ENCODE measurements at places on chromosomes 3 and 15. TPM values are rescaled to one million over a fixed set of nuclear protein-coding genes. Genes with fewer than 3 reads are reported as not detected.

KY gene
- not detected for total RNA-seq

EEF1AKMT4 gene
- 3.8 TPM for total RNA-seq

GRCh38 chr15:90930861-90931574, 1.3 kb downstream of the HDDC3 start:
- H3K27me3 ChIP-seq: no peaks in the 10 kb centered on the region
- DNase-seq: no peak
- H3K27ac ChIP-seq: peak overlapping the region; percentile 54
- peak overlapping the region; percentile 93 for H3K4me3 ChIP-seq
- peaks cover 19% of the 10 kb centered on the region for H3K4me1 ChIP-seq

PARP6 gene
- 127 TPM for total RNA-seq

TM4SF4 gene
- total RNA-seq: 0.34 TPM

SPPL2A gene
- 58.9 TPM for total RNA-seq

PPP1R14D gene
- 1.7 TPM for total RNA-seq

DNA sequence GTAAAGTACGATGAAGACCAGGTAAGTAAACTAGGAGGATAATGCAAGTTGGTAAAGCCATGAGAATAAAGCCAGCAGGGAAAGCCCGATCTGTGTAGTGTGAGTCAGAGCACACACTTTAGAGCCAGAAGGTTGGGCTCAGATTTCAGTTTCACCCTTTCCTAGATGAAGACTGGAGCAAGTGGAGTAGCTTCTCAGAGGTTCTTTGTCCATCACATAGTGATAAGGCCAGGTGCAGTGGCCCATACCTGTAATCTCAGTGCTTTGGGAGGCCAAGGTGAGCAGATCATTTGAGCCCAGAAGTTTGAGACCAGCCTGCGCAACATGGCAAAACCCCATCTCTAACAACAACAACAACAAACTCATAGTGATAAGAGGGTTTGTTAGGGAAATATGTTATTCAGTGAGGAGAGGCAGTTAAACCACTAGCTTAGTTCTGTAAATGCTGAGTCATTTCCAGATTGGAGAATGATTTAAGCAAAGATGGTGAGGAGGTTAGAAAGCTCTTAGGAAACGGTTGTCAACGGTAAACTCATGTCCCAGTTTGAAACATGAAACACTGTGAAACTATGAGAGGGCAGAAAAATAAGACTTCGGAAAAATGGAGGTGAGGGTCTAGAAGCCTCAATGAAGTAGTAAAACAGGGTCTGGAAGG, 39.0 kb downstream of the IL12A start:
- no peaks in the 10 kb centered on the region for H3K4me1 ChIP-seq
- no peaks in the 10 kb centered on the region for H3K27me3 ChIP-seq
- no peak overlapping the region for H3K4me3 ChIP-seq
- no peak overlapping the region for H3K27ac ChIP-seq
- H3K36me3 ChIP-seq: no peaks in the 10 kb centered on the region
- no peak for DNase-seq

RHCG gene
- 0.16 TPM for total RNA-seq

DNA sequence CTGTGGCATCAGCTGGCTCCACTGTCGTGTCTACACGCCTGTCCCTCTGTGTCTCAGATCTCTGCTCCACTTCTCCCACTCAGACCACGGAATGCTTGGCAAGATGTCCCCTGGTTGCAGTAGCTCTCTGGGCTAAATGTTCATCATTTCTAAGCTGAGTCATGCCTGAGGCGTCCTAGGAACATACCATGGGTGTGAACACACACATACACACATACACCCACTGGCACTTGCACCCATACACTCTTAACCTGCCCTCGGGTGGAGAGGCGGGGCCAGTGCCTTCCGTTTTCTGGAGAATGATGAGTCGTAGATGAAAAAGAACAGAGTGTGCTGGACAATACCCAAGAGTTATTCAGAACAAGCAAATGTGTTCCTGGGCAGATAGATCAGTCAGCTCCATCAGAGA, 72.4 kb downstream of the SENP2 start:
- DNase-seq: no peak
- H3K36me3 ChIP-seq: peaks cover 40% of the 10 kb centered on the region
- no peaks in the 10 kb centered on the region for H3K27me3 ChIP-seq
- no peak overlapping the region for H3K27ac ChIP-seq
- H3K4me3 ChIP-seq: no peak overlapping the region

RGMA gene
- total RNA-seq: 24.3 TPM

DNA sequence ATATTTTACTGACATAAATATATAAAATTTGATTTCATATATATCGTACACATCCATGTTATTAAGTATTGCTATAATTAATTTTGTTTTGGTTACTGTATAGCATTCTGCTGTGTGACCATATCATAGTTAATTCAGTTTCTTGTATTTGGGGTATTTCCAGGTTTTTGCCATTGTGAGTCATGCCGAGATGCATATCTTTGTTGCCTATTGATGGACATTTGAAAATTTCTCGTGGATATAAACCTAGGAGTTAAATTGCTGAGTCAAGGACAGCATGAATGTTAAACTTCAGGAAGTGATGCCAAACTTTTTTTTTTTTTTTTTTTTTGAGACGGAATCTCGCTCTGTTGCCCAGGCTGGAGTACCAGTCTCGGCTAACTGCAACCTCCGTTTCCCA, 33.7 kb upstream of the GPR171 start:
- H3K27ac ChIP-seq: no peak overlapping the region
- peaks cover 3% of the 10 kb centered on the region for H3K4me1 ChIP-seq
- no peaks in the 10 kb centered on the region for H3K27me3 ChIP-seq
- DNase-seq: no peak
- peaks cover 8% of the 10 kb centered on the region for H3K36me3 ChIP-seq
- H3K4me3 ChIP-seq: no peak overlapping the region

DNA sequence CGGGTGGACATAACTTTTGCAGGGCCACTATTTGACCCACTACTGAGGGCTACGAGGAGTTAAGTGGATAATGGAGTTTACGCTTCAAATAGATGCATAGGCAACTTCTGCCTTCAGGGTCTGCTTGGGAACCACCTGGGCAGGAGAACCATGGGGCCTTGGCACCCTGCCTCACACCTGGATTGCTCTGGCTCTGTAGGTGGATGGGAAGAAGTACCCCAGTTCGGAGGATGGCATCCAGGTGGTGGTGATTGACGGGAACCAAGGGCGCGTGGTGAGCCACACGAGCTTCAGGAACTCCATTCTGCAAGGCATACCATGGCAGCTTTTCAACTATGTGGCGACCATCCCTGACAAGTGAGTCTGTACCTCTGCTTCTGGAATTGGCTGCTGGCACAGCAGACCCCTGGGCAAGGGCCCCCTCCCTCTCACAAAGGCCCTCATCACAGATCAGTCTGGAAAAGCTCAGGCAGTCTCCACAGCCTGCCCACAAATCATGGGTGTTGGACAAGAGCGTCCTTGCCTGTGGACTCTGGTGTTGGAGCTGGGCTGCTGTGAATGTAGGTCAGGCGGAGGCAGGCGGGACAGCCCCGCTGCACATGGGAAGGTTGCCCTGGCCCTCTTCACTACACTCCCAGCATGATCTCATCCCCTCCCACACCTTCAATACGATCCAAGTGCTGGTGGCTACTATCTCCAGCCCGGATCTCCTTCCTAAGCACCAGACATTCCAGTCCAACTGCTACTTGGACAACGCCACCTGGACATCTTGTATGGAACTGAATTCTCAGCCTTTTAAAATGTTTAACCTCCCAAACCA, 46.7 kb downstream of the MESD start:
- H3K36me3 ChIP-seq: peaks cover 32% of the 10 kb centered on the region
- no peak overlapping the region for H3K27ac ChIP-seq
- H3K4me1 ChIP-seq: peaks cover 14% of the 10 kb centered on the region
- DNase-seq: no peak
- H3K4me3 ChIP-seq: no peak overlapping the region

C3orf22 gene
- not detected for total RNA-seq

SLC33A1 gene
- 22.3 TPM for total RNA-seq

DNA sequence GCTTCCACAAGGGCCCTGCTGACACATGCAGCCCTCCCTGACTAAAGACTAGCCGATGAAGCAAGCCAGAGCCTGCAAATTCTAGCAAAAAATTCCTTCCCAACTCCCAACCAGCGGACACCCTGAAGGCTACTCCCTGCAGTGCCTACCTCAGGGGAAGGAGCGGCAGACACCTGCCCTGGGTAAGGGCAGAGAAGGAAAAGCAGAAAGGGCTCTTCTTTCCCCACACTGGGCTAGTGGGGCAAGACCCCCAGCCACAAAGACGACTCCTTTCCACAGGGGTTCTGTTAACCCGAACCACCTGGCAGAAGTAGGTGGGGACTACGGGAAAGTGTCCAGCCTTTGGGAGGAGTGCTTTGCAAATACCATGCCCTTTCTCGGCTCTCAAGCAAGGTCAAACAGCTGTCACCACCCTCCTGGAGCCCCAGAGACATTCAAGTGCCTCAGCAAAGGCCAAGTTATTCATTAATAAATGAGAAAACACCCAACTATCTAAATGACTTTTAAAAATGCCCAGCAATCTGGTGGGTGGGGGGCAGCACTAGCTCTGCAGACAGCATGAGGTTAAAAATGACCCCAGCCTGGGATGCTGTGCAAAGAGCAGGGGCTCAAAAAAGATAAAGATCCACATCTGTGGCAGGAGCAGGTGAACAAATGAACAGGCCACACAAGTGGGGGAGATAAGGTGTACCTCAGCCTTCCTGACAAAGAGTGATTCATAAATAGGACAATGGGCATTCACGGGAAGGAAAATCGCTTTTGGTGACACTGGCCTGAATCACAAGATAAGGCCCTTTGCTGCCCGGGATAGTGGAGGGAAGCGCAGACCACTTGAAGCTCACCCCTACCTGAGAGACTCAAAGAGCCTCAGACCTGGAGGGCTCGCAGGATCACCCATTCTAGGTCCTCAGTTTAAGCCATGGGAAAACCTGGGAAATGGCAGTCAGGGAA, 33.0 kb downstream of the CCDC12 start:
- H3K4me1 ChIP-seq: peaks cover 49% of the 10 kb centered on the region
- H3K27ac ChIP-seq: peak overlapping the region; percentile 5
- no peak for DNase-seq
- peaks cover 25% of the 10 kb centered on the region for H3K36me3 ChIP-seq
- H3K27me3 ChIP-seq: no peaks in the 10 kb centered on the region

GRCh38 chr3:142035308-142035922, 113.9 kb downstream of the TFDP2 start:
- H3K4me3 ChIP-seq: no peak overlapping the region
- peaks cover 2% of the 10 kb centered on the region for H3K36me3 ChIP-seq
- H3K27me3 ChIP-seq: no peaks in the 10 kb centered on the region
- no peaks in the 10 kb centered on the region for H3K4me1 ChIP-seq
- DNase-seq: no peak
- H3K27ac ChIP-seq: no peak overlapping the region

CPEB1 gene
- 0.69 TPM for total RNA-seq

KNSTRN gene
- 34.6 TPM for total RNA-seq

DNA sequence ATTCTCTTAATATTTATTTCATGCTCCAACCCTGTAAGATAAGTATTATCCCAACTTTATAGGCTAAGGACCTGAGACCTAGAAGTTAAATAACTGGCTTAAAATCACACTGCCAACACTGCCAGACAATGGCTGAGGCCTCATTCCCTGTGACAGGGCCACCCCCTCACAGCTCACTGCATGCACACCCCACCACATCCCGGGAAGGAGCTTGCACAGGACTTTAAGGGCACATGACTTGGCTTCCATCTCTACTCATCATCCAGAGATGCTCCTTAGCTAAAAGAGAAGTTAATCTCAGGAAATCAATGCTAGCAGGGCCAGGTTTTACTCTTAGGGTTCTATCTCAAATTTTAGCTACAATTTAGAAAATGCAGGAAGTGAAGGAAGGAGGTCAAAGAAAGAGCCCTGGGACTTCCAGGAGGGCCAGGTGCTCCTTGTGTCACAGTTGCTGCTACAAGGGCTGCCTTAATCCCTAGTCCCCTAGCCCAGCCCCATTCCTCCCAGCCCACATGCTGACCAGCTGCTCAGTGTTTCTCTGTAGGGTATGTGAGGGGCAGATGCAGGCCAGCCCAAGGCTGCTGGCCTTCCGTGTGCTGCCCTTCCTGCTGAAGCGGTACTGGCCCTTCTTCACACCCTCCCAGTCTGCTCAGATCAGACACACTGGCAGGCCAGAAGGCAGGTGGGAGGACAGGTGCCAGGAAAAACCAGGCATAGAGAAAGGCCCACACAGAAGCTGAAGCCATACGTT, 53.5 kb downstream of the WWTR1 start:
- no peak for DNase-seq
- H3K27me3 ChIP-seq: no peaks in the 10 kb centered on the region
- peaks cover 67% of the 10 kb centered on the region for H3K4me1 ChIP-seq
- H3K27ac ChIP-seq: peak overlapping the region; percentile 95
- H3K4me3 ChIP-seq: no peak overlapping the region
- peaks cover 10% of the 10 kb centered on the region for H3K36me3 ChIP-seq

GRCh38 chr15:48244921-48245320, 38.8 kb downstream of the SLC12A1 start:
- H3K4me3 ChIP-seq: no peak overlapping the region
- H3K4me1 ChIP-seq: no peaks in the 10 kb centered on the region
- H3K27ac ChIP-seq: no peak overlapping the region
- no peaks in the 10 kb centered on the region for H3K36me3 ChIP-seq

- H3K36me3 ChIP-seq: no peaks in the 10 kb centered on the region
- H3K27me3 ChIP-seq: no peaks in the 10 kb centered on the region
Observed at GRCh38 chr15:66594344-66594743, 28.5 kb upstream of the LCTL start.

C3orf20 gene
- 0.09 TPM for total RNA-seq

CKMT1B gene
- 0.44 TPM for total RNA-seq

SLC22A14 gene
- total RNA-seq: 0.20 TPM

WNT5A gene
- 59.0 TPM for total RNA-seq

- DNase-seq: no peak
- H3K27ac ChIP-seq: no peak overlapping the region
- no peak overlapping the region for H3K4me3 ChIP-seq
- H3K36me3 ChIP-seq: peaks cover 57% of the 10 kb centered on the region
- H3K4me1 ChIP-seq: no peaks in the 10 kb centered on the region
Observed at GRCh38 chr3:9473496-9474065, 76.2 kb downstream of the SETD5 start.

CNBP gene
- total RNA-seq: 217 TPM

GRAMD1C gene
- 7.7 TPM for total RNA-seq

BLM gene
- total RNA-seq: 11.2 TPM

GRCh38 chr15:48493084-48493762, 152.3 kb downstream of the FBN1 start:
- H3K36me3 ChIP-seq: peaks cover 20% of the 10 kb centered on the region
- DNase-seq: no peak
- H3K27me3 ChIP-seq: no peaks in the 10 kb centered on the region
- no peak overlapping the region for H3K4me3 ChIP-seq
- H3K27ac ChIP-seq: no peak overlapping the region
- peaks cover 20% of the 10 kb centered on the region for H3K4me1 ChIP-seq

- no peak overlapping the region for H3K27ac ChIP-seq
- H3K27me3 ChIP-seq: peaks cover 66% of the 10 kb centered on the region
- peak overlapping the region; percentile 78 for H3K4me3 ChIP-seq
- DNase-seq: no peak
- H3K4me1 ChIP-seq: peaks cover 11% of the 10 kb centered on the region
Observed at GRCh38 chr3:183427196-183427875, 1.1 kb downstream of the MCF2L2 start.

SLC24A5 gene
- not detected for total RNA-seq

- H3K27me3 ChIP-seq: no peaks in the 10 kb centered on the region
- no peaks in the 10 kb centered on the region for H3K4me1 ChIP-seq
- no peak for DNase-seq
- H3K4me3 ChIP-seq: no peak overlapping the region
Observed at GRCh38 chr3:155549087-155549486, 195.8 kb downstream of the PLCH1 start.

GRCh38 chr3:15924914-15925313, 127.1 kb upstream of the ANKRD28 start:
- no peaks in the 10 kb centered on the region for H3K36me3 ChIP-seq
- DNase-seq: no peak
- peaks cover 2% of the 10 kb centered on the region for H3K27me3 ChIP-seq
- H3K4me1 ChIP-seq: no peaks in the 10 kb centered on the region
- no peak overlapping the region for H3K27ac ChIP-seq

Measured in mesothelial cell of epicardium (in vitro differentiated cells).